ENCODE measurements at places on chromosomes 5 and 9. TPM values are rescaled to one million over a fixed set of nuclear protein-coding genes. Genes with fewer than 3 reads are reported as not detected.

- H3K4me1 ChIP-seq = no peaks in the 10 kb centered on the region
- H3K4me3 ChIP-seq = no peak overlapping the region
- peaks cover 4% of the 10 kb centered on the region for H3K27me3 ChIP-seq
- H3K36me3 ChIP-seq = no peaks in the 10 kb centered on the region
- no peak overlapping the region for H3K27ac ChIP-seq
Observed at GRCh38 chr5:91143840-91144239, 239.3 kb downstream of the ARRDC3 start.

- H3K27ac ChIP-seq = no peak overlapping the region
- H3K27me3 ChIP-seq = no peaks in the 10 kb centered on the region
- no peak overlapping the region for H3K4me3 ChIP-seq
- H3K4me1 ChIP-seq = no peaks in the 10 kb centered on the region
- no peaks in the 10 kb centered on the region for H3K36me3 ChIP-seq
Observed at GRCh38 chr9:127538849-127539258, 73.2 kb upstream of the STXBP1 start.

GRCh38 chr9:4904322-4905134 is 80.5 kb upstream of the JAK2 start:
- no peaks in the 10 kb centered on the region for H3K27me3 ChIP-seq
- H3K27ac ChIP-seq = no peak overlapping the region
- H3K36me3 ChIP-seq = no peaks in the 10 kb centered on the region

- no peak overlapping the region for H3K27ac ChIP-seq
- DNase-seq = no peak
- H3K4me1 ChIP-seq = no peaks in the 10 kb centered on the region
- no peaks in the 10 kb centered on the region for H3K36me3 ChIP-seq
Observed at GRCh38 chr9:82116556-82116955, 128.0 kb downstream of the SPATA31D1 start.

GRCh38 chr5:86970361-86970760 is 297.3 kb upstream of the RASA1 start:
- H3K27me3 ChIP-seq = no peaks in the 10 kb centered on the region
- H3K4me1 ChIP-seq = peaks cover 6% of the 10 kb centered on the region
- no peaks in the 10 kb centered on the region for H3K36me3 ChIP-seq

GRCh38 chr5:177592905-177593304 is 902 bp downstream of the TMED9 start:
- no peak for DNase-seq
- H3K27ac ChIP-seq = peak overlapping the region; percentile 74
- peak overlapping the region; percentile 93 for H3K4me3 ChIP-seq
- H3K36me3 ChIP-seq = peaks cover 24% of the 10 kb centered on the region

DNA sequence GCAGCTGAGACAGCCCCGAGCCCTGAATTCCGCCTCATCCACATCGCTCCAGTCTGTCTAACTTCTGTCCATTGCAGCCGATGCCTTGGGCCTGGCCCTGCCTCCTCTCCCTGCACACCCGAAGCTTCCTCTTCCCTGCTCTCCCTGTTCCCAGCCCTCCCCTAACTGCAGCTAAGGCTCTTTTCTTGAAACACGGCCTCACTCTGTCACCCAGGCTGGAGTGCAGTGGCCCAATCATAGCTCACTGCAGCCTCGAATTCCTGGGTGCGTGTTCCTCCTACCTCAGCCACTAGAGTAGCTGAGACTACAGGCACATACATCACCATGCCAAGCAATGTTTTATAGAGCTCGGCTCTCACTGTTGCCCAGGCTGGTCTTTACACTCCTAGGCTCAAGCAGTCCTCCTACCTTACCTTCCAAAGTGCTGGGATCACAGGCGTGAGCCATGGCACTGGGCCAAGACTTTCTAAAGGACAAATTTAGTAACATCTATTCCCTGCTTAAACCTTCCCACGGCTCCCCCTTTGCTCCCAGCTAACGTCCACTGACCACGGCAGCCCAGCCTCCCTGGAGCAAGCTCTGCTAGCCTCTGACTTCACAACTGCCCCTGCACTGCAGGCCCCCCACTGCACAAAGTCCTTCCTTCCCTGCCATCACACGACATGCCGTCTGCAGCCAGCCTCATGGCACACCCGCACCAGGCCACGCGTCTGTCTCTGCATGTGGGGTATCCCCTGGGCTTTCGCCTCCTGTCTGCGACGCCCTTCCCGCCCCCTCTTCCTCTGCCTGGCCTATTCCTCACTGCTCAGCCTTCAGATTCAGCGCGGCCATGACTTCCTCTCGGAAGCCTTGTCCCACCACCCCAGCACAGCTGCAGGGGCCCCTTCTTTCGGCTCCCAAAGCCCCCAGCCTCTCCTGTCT is 28.6 kb downstream of the LAMC3 start:
- H3K36me3 ChIP-seq = no peaks in the 10 kb centered on the region
- no peak overlapping the region for H3K27ac ChIP-seq
- DNase-seq = no peak
- H3K4me3 ChIP-seq = no peak overlapping the region

- DNase-seq = no peak
- no peak overlapping the region for H3K4me3 ChIP-seq
- no peak overlapping the region for H3K27ac ChIP-seq
- no peaks in the 10 kb centered on the region for H3K36me3 ChIP-seq
- H3K27me3 ChIP-seq = peaks cover 4% of the 10 kb centered on the region
- no peaks in the 10 kb centered on the region for H3K4me1 ChIP-seq
Observed at GRCh38 chr5:6545036-6545693, 87.7 kb downstream of the NSUN2 start.

GRCh38 chr9:96051423-96051822 is 175.9 kb downstream of the ERCC6L2 start:
- peaks cover 4% of the 10 kb centered on the region for H3K27me3 ChIP-seq
- no peak for DNase-seq
- H3K4me1 ChIP-seq = peaks cover 30% of the 10 kb centered on the region
- H3K27ac ChIP-seq = no peak overlapping the region
- H3K36me3 ChIP-seq = no peaks in the 10 kb centered on the region

The FTMT gene
- total RNA-seq = not detected

The TGFBR1 gene
- total RNA-seq = 23.9 TPM

The AQP3 gene
- total RNA-seq = 1.4 TPM

Measured in HepG2 (cell line).